Stimulated activated CD4-positive, alpha-beta T cell treated with anti-CD3 and anti-CD28 coated beads, Interleukin-2, amount 100 ng/mL, for 24 hours (primary cell): ENCODE measurements at places on chromosomes 11 and 22.

- no peak for DNase-seq
These were observed 32.9 kb downstream of the RBFOX2 start for GRCh38 chr22:35995772-35996171.

- no peak for DNase-seq
These were observed 80.7 kb downstream of the PACS1 start for GRCh38 chr11:66150725-66151124.

GRCh38 chr11:1943576-1943975 lies 3.6 kb upstream of the MRPL23 start:
- no peak for DNase-seq

DNA sequence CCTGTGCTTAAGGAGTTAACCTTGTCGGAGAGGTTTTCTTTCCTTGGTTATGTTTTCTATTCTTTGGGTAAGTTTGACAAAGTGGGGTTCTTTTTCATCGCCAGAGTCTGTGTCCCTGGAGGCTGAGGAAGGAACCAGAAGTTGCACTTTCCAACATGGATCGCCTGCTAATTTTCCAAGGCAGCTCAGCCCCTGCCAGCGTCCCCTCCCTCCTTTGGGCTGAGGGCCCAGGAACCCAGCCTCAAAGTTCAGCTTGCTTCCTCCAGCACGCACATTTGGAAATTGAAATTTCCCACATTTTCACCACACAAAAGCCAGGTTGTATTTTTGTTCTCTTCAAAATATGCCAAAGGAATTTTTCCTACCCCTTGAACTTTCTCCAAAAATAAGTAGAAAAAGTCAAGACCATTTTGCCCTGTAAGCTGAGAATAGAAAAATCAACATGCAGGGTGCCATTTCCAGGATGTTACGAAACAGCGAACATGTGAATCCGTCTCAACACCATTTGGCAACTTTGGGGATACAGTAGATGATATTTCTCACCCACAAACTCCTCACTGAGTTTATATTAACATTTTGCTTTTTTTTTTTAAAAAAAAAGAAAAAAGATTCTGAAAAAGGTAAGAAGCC lies 343.5 kb downstream of the TENM4 start:
- DNase-seq, result no peak

DNA sequence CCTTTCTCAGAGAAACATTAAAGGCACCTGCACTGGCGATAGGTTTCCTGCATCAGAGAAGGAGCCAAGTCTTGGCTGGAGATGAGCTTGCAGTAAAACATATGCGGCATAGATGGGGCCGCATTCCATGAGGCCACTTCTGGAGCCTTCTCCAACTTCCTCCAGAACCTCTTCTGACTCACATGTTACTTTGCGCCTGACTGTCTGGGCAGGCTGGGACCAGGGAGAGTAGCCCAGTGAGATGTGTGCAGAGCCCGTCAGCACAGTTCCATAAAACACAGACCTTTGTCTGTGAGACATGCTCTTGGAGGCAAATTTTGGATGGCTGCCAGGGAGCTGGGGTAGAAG lies 55.4 kb upstream of the BID start:
- DNase-seq, result no peak

DNA sequence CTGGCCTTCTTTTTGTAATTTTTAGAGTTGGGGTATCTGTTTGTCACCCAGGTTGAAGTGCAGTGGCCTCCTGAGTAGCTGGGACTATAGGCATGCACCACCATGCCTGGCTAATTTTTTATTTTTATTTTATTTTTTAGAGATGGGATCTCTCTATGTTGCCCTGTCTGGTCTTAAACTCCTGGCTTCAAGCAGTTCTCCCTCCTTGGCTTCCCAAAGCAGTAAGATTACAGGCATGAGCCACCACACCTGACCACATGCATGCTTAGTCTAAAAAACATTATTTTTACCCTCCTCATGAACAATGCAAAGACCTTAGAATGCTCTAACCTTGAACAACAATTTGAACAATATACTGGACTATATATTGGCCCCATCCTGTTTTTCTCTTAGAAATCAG lies 22.1 kb upstream of the PITPNB start:
- DNase-seq, result no peak

DNA sequence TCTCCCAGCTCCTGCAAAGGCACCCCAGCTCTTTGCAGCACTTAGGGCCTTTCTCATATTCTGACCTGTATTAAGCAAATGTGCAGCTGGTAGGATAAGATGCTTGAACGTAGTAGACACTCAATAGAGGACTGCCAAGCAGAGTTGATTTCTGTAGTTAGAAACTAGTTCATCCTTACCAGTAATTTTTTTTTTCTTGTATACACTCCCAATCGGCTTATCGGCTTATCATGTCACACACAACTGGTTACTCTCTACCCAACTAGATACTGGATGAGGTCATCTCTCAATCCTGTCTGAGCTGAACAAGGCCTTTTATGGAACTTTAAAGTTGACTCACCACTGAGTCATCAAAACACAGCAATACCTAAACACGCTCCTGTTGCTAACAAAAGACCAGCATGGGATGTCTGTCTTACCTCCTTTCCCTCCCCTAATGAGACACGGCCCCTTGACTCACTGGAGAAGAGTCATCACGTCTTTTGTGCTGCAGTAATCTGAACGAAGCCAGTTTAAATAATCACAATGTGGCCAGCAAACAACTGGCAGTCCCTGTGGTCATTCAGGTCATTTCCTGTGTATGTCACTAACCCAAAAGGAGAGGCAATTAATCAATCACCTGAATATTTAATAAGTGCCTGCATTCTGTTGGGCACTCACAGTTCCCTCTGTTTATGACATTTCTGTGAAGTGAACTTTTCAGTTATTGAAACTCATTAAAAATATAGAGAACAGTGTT lies 7.5 kb upstream of the WEE1 start:
- peak; percentile 40 for DNase-seq

DNA sequence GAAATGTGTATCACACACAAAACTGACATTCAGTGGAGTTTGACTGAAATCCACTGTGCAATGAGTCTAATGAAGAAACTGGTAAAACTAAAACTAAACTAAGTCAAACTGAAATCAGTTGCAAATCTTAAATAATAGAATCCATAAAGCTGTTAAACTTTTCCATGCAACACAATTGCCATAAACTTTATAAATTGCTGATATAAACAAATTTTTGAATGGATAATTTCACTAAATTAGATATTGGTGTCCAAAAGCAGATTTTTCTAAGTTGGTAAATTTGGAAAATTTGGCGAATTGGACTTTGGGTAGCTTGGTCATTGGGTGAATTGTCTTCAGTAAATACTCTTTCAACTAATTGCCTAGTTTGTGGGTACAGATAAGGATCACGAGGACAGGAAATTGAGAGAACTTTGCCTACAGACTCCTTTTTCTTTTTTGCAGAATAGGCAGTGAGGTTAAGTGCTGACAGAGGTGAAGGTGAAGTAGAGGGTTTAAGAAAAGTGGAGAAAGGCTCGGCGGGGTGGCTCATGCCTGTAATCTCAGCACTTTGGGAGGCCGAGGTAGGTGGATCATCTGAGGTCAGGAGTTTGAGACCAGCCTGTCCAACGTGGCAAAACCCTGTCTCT lies 12.8 kb downstream of the MRPL17 start:
- DNase-seq, result no peak

DNA sequence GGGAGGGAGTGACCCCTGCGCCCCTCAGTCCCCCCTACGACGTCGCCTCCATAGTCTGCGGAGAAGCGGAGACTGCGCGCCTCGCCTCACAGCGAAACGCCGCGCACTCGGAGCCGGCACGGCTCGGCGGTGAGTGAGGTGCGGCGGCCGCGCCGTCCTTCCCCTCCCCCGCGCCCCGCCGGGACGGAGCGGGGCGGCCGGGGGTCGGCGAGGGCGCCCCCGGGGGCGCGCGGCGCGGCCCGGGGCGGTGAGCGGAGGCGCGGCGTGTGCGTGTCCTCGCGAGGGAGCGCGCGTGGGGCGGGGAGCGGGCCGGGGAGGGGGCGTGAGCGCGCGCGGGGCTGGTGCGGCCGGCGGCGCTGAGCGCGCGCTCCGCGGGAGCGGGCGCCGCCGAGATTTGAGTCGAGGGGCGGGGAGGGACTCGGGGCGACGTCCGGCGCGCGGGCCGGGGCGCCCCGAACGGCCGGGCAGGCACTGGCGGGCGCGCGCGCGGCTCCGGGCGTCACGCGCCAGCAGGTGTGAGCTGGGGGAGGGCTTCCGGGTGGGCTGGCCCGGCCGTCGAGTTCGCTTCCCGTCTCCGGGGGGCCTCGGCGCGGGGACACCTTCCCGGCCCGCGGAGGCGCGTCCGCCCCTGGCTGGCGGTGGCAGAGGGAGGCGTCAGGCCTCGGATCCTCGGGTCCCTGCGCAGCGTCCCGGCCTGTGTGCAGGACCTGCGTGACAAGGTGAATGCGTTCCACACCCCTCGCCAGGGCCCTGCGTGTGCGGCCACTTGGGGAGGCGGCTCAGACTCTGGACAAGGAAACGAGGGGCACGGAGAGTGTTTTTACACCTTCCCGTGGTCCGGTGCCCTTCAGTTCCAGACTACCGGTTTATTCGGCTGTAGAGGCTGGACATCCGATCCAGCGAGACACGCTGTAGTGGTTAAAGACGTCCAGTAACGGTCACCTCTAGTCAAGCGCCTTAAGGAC lies 50.4 kb downstream of the FAM83F start:
- peak; percentile 75 for DNase-seq
